ENCODE measurements at places on chromosomes 6 and 20.

DNA sequence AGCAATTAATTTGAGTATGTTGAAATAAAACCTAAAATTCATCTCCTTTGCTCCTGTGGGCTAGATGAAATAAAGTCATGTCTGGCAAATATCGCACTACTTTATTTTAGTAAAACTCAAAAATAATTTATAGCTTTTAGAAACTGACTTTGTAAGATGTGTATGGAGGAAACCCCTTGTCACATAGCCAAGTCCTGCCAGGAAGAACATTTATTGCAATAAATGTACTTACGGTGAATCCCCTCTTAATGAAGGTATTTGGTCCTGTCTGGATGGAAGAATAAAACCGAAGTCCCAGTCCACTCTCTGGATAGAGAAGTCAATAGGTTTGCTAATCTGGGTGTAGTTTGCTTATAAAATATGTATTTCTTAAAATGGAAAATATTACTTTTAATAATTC is 1226.8 kb upstream of the MAP3K7 start:
- DNase-seq: no peak

DNA sequence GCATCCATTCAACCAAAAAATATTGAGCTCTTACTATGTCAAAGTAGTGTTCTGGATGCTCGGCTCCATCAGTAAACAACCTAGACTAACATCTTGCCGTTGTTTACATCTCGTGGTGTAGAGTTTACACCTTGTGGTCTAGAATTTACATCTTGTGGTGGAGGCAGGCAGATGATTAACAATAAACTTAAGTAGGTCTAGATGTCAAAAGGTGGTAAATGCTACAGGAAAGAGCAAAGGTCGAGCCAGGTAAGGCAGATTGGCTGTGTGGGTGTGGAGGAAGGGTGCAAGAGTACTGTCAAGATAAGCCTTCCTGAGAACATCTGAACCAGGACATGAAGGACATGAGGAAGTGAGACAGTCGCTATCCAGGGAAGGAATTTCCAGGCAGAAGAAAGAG is 88.4 kb upstream of the ESR1 start:
- DNase-seq: no peak

DNA sequence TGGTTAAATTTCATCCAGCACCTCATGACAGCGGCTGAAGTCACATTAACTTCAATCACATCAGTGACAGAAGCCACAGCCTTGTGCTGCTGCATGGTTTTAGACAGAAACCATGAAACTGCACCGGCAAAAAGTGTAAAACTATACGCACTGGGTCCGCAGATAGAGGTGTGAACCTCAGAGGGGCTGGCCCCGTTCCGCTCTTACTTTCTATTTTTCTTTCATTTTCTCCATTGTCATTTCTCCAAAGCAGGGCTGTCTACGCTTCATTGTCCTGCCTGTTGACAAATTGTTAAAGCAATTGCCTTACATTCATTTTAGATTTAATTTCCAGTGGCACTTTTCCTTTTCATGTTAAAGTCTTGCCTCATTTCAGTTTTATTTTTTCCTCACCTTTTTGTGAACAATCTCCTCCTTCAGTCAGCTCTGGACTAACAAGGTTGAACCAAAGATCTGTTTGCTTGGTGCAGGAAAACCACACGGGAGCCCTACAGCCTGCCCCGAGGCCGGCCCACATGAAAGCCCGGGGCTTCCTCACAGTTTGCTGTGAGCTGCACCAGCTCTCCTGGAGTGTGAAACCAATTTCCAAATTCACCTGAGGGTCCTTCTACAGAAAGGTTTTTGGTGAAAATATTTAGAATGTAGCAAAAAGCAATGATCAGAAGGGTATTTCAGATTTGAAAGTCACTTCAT is 63.7 kb downstream of the PRR18 start:
- no peak for DNase-seq

DNA sequence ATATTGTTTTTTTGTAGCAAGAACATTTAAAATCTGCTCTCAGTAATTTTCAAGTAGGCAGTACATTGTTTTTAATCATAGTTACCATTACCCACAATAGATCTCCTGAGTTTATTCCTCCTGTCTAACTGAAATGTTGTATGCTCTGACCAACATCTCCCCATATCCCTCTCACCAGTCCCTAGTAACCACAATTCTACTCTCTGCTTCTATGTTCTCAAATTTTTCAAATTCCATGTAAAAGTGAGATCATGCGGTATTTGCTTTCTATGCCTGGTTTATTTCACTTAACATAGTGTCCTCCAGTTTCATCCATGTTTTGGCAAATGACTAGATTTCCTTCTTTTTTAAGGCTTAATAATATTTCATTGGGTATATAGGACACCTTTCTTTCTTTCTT is 300.5 kb downstream of the KCNQ5 start:
- DNase-seq: peak; percentile 9

- no peak for DNase-seq
Measured at GRCh38 chr20:16678779-16679178, 51.0 kb upstream of the SNRPB2 start.

GRCh38 chr20:47232518-47232917 is 124.0 kb downstream of the ZMYND8 start:
- no peak for DNase-seq

- no peak for DNase-seq
Measured at GRCh38 chr20:33539129-33539528, 49.2 kb downstream of the CBFA2T2 start.

DNA sequence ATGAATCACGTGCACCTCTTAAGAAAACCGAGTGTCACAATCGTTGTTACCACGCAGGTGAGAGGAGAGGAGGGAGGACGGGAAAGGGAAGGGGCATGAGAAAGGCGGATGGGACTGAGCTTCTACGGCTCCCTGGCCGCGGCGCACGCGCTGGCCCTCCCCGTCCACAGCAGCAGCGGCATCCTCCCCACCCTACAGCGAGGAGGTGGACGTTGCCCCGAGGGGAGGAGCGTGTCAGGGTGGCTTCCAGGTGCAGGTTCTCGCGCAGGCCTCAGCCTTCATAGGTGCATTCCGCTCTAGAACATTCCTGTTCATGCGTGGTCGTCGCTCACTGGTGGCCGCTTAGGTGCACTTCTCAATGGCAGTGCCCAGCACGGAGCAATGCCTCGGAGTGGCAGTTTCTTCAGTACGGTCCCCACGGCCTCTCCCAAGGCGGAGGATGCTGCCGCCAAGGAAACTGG is 29.7 kb upstream of the AFDN start:
- no peak for DNase-seq

Measured in GM23248 (cell line).